ENCODE measurements at places on chromosomes 6 and 20. TPM values are rescaled to one million over a fixed set of nuclear protein-coding genes. Genes with fewer than 3 reads are reported as not detected.

The SLC52A3 gene
- not detected for total RNA-seq

The OR2B2 gene
- not detected for total RNA-seq

The LRRC73 gene
- 0.55 TPM for total RNA-seq

The ZNF334 gene
- total RNA-seq: 0.14 TPM

The HLA-DRB5 gene
- total RNA-seq: 1.9 TPM

The ADAM33 gene
- total RNA-seq: not detected

The TRDN gene
- total RNA-seq: not detected

The ADTRP gene
- total RNA-seq: 7.0 TPM

The UBD gene
- total RNA-seq: not detected

The ATP6V1G2 gene
- total RNA-seq: 7.2 TPM

The SRMS gene
- total RNA-seq: not detected

The SCRT2 gene
- not detected for total RNA-seq

The LAMA4 gene
- not detected for total RNA-seq

The MROH8 gene
- 1.4 TPM for total RNA-seq

The CFAP206 gene
- total RNA-seq: 0.25 TPM

The CTCFL gene
- total RNA-seq: not detected

The TLDC2 gene
- total RNA-seq: not detected

The RBCK1 gene
- total RNA-seq: 109 TPM

The C6orf118 gene
- total RNA-seq: not detected

The SFTA2 gene
- total RNA-seq: 0.44 TPM

The SLC25A27 gene
- total RNA-seq: 2.3 TPM

The SLC17A2 gene
- total RNA-seq: not detected

The OR12D3 gene
- not detected for total RNA-seq

The ETV7 gene
- 3.1 TPM for total RNA-seq

The BMP2 gene
- not detected for total RNA-seq

The ADGRG6 gene
- total RNA-seq: 0.47 TPM

The SMIM13 gene
- total RNA-seq: 6.1 TPM

The SOX18 gene
- total RNA-seq: not detected

The SNAP91 gene
- not detected for total RNA-seq

All from CD4-positive, alpha-beta memory T cell (primary cell).